Choroid plexus epithelial cell (primary cell): ENCODE measurements at places on chromosomes 13 and 19.

- DNase-seq: no peak
Measured at GRCh38 chr13:36804588-36804987, 14.4 kb upstream of the RFXAP start.

DNA sequence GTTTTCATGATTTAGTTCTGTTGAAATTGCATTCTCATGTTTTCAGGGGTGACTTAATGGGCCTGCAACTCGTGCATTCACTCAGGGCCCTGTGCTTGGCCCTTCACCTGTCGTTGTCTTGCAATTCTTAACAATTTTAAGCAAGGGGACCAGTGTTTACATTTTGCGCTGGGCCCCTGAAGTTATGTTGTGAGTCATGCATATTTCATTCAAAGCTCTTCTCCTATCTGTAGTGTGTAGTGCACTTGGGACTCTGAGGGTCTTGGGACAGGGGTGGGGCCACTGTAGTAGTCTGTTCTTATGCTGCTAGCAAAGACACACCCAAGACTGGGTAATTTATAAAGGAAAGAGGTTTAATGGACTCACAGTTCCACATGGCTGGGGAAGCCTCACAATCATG lies 211.2 kb upstream of the RXFP2 start:
- no peak for DNase-seq

DNA sequence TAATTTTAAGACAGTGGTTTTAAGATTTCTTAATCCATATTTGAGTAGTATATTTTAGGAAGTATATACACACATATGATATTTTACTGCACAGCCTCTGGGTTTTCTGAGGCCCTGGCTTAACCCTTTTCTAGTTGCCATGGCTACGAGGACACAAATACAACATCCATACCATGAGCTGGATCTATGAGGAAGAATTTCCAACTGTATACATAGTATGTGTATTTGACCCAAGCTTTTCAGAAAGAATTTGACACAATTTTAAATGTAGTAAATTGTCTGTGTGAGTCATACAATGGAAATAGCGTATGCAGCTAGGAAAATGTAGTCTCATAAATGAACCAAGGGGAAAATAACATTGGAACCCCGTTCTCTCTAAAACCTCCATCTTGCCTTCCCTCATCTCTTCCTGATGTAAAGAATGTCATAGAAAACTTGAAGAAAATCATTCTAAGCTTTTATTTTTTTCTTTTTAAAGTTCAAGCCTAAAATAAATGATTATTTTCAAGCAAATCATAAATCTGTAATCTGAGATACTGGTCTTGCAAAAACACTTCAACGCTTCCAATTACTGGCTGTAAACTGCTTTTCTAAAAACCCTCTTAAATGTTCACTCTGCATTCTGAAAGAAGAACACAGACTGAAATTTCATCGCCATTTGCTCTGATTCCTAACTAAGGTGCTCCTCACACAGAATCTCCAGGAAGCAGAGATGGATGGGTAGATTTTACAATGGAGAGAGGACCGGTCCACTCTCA lies 172.4 kb downstream of the LACC1 start:
- peak; percentile 63 for DNase-seq

DNA sequence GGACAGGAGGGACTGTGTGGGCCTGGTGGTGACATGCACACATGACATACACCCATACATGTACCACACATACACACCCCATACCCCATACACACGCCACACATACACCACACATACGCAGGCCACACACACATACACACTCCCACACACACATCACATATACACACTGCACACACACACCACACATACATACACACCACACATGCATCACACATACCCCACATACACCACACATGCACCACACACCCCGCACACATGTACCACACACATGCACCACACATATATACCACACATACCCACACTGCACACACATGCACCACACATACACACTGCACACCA lies 76.5 kb upstream of the KCTD15 start:
- DNase-seq: no peak

DNA sequence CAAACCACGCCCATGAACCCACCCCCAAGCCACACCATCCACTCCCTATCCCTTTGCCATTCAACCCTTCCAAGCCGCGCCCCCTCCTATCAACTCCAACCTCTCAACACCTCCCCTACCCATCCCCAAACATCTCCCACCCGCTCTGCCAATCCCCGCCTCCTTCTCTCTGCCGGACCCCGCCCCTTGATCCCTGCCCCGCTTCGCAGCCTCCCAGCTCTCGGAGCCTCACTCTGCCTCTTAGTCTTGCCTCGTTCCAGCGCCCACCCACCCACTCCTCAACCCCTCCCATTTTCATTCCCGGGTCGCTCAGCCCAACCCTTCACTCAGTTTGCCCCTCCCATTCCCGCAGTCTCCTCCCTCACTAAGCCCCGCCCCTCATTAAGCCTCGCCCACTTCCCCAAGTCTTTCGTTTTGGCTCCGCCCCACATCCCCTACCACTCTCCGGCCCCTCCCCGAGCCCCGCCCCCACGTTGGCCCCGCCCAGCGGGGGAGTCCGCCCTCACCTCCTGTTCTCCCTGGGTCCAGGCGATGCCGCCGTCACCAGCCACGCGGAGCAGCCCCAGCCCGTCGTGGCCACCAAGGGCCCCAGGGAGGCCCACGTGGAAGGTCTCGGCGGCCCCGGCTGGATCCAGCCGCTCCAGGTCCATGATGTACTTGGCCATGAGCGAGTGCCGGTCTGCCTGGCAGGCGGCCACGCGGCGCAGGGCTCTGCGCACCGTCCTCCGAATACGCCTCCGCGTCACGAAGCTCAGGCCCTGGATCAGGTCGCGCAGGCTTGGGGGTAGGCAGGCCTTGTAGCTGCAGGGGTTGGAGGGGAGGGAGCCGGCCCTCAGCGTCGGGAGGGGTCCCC lies 5.7 kb downstream of the JAK3 start:
- DNase-seq: peak; percentile 92
